ENCODE measurements at places on chromosomes 13 and 19.
A peak's percentile ranks its signal among the peaks of the same experiment; 100 is the strongest.

GRCh38 chr13:46160471-46161066, 21.4 kb downstream of the LCP1 start:
- DNase-seq, result peak; percentile 75

- no peak for DNase-seq
These were observed 91.9 kb downstream of the ZNF431 start for GRCh38 chr19:21233691-21234090.

- no peak for DNase-seq
These were observed 368.0 kb upstream of the SGCG start for GRCh38 chr13:22812793-22813192.

- no peak for DNase-seq
These were observed 8.4 kb upstream of the C13orf46 start for GRCh38 chr13:113982296-113982661.

DNA sequence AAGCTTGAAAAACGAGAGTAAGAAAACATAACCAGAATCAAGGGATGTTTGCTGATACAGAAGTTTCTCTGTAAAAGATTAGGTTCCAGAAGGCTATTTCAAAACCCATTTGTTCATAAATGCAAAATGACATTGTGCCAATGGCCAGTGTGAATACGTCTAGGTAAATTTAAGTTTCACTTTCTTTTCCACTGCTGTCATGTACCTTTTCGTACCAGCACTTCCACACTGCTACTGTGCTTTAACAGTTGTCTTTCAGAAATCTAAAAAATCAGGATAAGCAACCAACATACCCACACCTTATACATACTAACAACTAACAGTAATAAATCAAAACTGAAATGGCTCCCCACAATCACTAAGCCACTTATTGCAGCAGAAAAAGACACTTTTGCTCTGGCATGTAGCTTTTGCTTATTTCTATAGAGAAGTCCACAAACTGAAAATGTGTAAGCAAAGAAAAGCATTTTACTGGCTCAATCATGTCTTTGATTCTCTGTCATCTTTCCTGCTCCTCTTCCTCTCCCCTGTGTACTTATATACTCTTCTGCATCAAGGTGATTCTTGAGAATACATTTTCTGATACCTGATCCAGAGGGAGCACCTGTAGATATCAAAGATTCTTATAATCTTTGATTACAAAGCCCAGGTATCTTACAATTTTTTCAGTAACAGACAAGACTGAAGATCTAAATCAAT, 34.3 kb downstream of the ELF1 start:
- DNase-seq, result no peak

GRCh38 chr13:44833139-44833538, 156.1 kb downstream of the NUFIP1 start:
- no peak for DNase-seq

DNA sequence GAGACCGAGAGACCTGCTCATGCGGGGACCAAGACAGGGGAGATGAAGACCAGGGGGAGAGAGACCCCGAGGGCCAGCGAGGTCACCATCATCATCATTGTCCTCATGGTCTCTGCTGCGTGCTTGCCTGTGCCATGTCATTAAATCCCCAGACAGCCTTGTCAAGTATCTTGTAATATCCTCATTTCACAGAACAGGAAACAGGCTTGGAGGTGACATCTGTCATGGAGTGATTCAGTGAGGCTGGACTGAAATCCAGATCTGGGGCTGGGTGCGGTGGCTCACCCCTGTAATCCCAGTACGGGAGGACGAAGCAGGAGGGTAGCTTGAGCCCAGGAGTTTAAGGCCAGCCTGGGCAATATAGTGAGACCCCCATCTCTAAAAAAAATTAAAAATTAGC, 5.9 kb upstream of the NANOS2 start:
- DNase-seq, result peak; percentile 70

GRCh38 chr13:80979035-80979641, 638.2 kb upstream of the SPRY2 start:
- peak; percentile 48 for DNase-seq

- no peak for DNase-seq
These were observed 76.3 kb downstream of the PEG3 start for GRCh38 chr19:56764196-56764695.
